Iris pigment epithelial cell (primary cell): ENCODE measurements at places on chromosomes 11 and 22.
A peak's percentile ranks its signal among the peaks of the same experiment; 100 is the strongest.

DNA sequence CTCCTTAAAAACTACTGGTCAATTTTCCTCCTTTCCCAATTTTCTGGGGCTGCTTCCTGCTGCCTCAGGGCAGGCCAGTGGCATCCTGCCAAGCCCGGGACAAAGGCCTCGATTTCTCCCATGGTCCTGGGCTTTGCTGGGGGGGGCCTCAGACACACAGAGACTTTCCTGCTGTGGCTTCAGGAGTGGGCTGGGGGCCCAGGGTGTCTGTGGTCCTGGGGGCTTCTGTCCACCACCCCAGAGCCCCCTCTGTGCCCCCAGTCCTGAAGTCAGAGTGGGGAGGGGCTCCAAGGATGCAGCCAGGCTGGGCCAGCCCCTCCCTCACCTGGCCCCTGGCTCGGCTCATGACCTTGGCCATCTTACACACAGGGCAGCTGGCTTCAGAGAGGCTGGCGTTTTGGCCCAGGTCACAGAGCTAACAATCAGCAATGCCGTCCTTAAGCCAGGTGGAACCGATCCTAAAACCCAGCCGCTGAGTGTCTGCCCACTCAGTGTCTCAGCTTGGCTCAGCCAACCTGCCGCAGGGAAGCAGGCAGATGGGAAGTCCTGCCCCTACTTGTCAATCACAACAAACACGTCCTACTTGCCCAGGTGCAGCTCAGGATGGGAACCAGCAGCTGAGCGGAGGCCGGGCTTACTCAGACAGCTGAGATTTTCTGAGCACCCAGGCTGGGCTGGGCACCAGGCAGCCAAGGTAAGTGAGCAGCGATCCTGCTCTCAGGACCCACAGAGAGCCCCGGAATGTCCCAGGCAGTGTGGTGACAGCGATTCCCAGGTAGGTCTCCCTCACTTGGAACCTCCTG lies 34.6 kb downstream of the OSBPL5 start:
- no peak for DNase-seq

- DNase-seq, result no peak
Observed at GRCh38 chr11:120410622-120411380, 74.6 kb downstream of the ARHGEF12 start.

DNA sequence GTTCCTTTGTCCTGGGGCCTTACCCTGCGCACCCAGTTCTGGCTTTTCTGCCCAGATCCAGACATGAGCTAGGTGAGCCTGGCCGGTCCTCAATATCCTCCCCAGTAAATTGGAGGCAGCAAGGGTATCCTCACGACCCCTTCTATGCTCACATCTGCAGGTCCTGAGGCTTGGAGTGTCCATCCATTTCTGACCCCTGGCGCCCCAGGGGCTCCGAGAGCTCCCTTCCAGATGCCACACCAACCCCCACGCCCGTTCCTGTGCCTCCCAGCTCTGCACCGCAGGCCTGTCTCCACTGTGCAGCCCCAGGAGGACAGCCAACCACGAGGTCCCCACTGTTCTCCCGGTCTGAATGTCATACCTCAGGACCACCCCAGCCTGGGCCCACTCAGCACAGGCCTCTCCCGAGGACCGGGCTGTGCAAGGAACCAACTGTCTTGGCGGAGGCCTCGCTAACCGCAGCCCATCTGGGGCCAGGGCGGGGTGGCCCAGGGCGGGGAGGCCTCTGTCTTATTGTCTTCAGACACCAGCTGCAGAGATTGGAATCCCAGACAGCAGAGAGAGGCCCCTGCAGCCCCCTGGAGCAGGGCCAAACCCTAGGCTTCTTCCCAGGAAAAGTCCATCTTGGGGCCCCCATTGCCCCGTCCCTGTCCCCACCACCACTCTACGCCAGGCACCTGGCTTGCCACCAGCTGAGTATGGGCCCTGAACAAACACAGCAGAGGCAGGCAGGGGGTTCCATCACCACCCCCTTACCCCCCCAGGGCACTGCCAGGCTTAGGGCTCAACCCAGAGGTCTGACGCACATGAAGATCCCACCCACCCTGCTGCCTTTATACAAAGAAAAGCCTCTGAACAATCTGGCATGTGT lies 39.3 kb downstream of the ALX4 start:
- DNase-seq, result peak; percentile 65

- peak; percentile 81 for DNase-seq
Observed at GRCh38 chr11:57417056-57417455, 9.9 kb downstream of the SLC43A3 start.

DNA sequence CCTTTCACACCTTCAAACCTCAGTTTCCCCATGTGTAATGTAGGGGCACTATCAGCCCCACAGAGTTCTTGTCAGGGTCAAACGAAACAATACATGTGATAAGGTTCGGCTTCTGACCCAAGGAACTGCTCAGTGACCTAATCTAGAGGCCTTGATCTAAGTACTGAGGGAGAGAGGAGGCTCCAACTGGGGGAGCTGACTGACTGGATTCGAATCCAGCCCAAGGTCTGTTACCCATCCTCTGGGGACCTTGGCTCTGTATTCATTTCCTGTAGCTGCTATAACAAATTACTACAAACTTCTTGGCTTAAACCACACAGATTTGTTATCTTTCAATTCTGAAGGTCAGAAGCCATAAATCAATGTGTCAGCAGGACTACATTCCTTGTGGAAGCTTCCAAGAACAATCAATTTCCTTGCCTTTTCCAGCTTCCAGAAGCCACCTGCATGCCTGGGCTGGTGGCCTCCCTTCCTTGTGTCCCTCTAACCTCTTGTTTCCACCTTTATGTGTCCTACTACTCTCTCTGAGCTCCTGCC lies 10.7 kb upstream of the ANAPC15 start:
- DNase-seq, result no peak

GRCh38 chr22:50061141-50061823 lies 3.2 kb upstream of the TTLL8 start:
- DNase-seq, result no peak

GRCh38 chr22:41833369-41834004 lies 582 bp downstream of the SREBF2 start:
- peak; percentile 38 for DNase-seq
